Mesendoderm (in vitro differentiated cells): ENCODE measurements at places on chromosomes 3 and 15.
A peak's percentile ranks its signal among the peaks of the same experiment; 100 is the strongest.

GRCh38 chr3:159149633-159150032 lies 347.8 kb downstream of the MFSD1 start:
- peak; percentile 57 for DNase-seq

DNA sequence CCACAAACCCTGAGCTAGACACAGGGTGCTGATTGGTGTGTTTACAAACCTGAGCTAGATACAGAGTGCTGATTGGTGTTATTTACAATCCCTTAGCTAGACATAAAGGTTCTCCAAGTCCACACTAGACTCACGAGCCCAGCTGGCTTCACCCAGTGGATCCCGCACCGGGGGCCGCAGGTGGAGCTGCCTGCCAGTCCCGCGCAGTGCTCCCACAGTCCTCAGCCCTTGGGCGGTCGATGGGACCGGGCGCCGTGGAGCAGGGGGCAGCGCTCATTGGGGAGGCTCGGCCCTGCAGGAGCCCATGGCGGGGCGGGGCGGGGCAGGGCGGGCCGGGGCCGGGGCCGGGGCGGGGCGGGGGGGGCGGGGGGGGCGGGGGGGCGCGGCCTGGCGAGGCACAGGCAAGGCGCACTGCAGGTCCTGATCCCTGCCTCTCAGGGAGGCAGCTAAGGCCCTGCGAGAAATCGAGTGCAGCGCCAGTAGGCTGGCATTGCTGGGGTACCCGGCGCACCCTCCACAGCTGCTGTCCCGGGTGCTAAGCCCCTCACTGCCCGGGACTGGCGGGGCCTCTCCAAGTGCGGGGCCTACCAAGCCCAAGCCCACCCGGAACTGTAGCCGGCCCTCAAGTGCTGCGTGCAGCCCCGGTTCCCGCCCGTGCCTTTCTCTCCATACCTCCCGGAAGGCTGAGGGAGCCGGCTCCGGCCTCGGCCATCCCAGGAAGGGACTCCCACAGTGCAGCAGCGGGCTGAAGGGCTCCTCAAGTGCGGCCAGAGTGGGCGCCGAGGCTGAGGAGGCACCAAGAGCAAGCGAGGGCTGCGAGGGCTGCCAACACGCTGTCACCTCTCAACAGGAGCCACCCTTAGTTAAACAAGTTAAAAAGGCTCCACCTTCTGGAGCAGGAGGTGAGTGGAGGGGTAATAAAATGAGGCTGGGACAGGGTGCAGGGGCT lies 9.8 kb upstream of the TMEM40 start:
- peak; percentile 43 for DNase-seq

DNA sequence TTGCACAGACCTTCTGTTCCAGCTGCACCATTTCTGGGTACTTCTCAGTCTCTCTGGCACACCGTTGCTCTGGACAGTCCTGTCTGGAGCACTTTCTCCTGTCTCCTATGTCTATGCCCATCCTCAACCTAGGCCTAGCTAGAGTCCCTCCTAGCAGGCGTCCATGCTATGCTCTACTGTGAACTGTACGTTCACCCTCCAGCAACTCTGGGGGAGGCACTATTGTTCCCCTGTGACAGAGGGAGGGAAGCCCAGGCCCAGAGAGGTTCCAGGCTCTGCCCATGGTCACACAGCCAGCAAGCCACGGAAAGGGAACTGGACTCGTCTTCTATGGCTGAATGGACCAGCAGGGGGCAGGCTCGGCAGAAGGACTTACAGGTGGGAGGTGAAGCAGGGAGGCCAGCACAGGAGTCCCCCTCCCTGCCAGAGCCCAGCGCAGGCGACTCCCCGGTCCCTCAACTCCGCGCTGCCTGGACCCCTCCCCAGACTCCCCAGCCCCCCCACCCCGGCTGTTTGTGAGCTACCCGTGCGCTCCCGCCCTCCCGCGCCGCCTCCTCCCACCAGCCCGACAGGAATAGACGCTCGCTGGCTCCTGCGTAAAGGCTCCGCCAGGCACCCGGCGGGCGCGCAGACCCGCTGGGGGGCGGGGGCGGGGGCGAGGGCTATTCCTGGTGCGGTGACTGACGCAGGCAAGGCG lies 1.7 kb upstream of the LINGO1 start:
- peak; percentile 93 for DNase-seq

DNA sequence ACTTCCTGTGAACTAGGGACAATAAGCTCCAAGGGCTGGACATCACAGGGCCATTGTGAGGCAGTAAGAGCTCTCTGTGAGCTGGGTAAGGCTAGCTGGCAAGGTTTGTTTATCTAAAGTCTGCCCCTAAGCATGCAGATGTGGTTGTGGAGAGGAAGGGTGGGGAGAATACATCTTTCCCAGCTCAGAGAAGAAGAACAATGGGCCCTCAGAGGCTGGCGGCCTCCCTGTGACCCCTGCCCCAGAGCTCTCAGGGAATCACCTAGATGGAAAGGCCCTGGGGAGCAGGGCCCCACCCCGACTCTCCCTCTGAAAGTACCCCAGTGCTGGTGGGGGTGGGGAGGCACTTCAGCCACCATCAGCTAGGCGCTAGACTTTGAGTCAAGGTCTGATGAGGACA lies 4.3 kb upstream of the AP3B2 start:
- no peak for DNase-seq

- no peak for DNase-seq
Measured at GRCh38 chr3:61460636-61461035, 100.7 kb upstream of the PTPRG start.

GRCh38 chr3:127209155-127209839 lies 16.4 kb downstream of the PRR23E start:
- no peak for DNase-seq

- peak; percentile 55 for DNase-seq
Measured at GRCh38 chr3:98890181-98890835, 11.2 kb downstream of the DCBLD2 start.

- DNase-seq: no peak
Measured at GRCh38 chr3:120275618-120276017, 9.4 kb downstream of the GPR156 start.

DNA sequence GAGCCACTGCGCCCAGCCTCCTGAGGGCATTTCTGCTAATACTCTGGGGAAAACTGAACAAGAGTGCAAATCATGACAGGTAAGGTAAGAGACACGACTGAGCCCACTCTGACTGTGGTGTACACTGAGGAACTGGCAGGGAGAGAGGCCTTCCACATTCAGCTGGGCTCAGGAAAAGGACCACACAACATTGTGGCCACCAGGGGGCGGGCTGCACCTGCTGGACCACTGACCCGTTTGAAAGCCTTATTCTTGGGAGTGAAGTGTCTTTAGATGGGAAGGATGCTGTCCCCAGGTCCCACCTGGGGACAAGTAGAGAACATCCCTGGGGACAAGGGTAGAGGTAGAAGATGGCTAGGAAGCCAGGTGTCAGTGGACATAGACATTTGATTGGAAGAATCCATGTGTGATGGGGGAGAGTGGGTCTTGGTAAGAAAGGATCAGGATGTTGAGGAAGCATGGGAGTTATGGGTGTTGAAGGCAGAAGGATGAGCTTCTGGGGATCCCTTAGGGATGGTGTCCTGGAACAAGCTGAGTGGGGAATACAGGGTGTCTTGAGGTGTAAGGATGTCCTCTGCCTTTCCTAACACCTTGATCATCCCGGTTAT lies 6.2 kb upstream of the CTDSPL start:
- DNase-seq: peak; percentile 74

DNA sequence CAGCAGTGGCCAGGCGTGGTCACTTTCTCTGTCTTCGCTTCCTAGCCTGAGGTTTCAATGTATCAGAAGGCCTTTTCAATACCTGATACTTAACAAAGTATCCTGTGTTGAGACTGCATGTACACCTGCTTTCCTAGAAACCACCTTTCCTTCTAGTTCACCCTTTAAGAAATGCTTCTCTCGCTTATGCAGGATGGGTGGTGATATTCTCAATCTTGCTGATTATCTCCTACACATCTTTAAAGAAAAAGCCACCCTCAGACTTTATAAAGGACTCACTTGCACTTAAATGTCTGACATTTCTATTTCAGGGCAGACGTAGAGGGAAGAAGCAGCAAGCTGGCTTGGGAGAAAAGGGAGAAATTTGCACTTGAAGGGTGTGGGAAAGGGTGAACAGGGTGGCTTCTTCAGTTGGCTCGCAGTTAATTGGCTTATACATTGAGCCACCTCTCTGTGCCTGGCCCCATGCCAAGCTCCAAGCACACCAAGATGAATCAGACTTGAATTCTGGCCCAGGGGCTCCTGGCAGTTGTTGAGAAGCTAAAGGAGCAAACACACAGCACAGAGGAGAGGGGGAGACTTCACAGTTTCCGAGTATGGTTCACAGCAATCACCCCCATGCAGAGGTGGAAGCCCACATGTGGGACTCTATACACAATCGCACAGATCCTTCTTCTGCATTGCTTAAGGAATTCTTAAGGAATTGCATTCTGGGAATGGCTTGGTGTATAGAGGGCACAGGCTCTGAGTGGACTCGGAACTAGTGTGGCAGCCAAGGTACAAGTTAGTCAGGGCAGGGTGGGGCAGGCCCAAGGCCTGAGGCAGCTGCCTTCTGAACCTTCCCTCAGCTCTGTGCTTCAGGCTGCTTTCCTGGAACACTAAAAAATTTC lies 1.3 kb downstream of the ARL6IP5 start:
- DNase-seq: no peak

DNA sequence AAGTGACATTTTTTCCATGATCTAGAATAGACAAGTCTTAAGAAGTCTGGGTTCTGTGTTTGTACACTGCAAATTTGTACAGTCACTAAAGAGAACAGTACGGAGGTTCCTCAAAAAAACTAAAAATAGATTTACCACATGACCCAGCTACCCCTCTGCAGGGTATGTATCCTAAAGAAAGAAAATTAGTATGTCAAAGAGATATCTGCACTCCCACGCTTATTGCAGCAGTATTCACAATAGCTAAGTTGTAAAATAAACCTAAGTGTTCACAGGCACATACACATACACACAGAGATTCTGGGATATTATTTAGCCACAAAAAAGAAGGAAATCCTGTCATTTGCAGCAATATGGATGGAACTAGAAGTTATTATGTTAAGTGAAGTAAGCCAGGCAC lies 120.4 kb downstream of the ZIC1 start:
- DNase-seq: no peak

DNA sequence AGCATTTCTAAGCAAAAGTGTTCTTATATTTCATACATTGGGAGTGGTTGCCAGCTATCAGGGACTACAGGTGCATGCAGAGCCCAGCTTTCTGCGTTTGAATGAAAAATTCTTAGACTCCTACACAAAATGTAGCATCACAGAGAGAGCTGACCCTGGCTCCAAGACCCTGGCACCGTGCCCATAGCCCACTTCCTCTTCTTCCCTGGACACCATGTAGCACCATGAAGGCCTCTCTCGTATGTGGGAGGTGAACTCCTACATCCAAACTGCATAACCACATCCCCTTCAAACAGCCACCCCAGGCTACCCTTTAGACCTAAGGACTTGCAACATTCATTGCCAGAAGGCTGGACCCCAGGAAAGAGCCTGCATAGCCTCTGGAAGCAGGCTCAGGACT lies 35.8 kb upstream of the ATOSA start:
- no peak for DNase-seq

DNA sequence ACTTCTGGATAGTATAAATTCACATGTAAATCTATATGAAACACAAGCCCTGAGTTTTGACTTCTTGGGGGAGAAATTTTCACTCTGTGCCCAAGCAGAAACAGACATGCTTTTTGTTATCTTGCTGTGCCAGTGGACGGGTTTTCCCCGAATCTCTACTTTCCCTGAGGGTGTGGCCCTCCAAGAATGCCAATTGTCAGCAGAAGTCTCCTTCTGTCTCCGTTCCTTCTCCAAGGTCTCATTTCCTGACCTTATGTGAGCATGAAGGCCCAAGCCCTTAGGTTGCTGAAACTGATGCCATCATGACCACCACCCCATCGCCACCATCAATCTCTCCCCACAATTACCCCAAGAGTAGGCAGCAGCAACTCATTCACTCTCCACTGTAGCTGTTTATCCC lies 253.8 kb downstream of the XXYLT1 start:
- no peak for DNase-seq

GRCh38 chr15:58537033-58537432 lies 105.2 kb downstream of the LIPC start:
- DNase-seq: no peak

GRCh38 chr3:98967758-98968157 lies 66.3 kb upstream of the DCBLD2 start:
- DNase-seq: no peak

DNA sequence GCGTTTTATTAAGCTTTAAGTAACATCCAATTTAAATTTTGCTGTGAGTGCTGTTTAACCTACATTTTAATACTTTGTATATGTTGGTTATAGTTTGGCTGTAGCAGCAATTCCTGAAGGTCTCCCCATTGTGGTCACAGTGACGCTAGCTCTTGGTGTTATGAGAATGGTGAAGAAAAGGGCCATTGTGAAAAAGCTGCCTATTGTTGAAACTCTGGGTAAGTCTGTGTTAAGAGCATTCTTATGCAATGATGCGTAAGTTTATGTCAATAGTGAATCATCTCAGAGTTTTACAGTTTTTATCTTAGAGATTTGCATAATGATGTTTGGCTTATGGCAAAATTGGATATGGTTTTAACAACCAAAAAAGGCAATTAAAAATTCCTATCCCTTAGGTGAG lies 62.7 kb downstream of the ASTE1 start:
- DNase-seq: peak; percentile 80

GRCh38 chr3:2921903-2922302 lies 188.3 kb downstream of the IL5RA start:
- peak; percentile 29 for DNase-seq

- peak; percentile 88 for DNase-seq
Measured at GRCh38 chr15:88894348-88894818, 961 bp downstream of the HAPLN3 start.

DNA sequence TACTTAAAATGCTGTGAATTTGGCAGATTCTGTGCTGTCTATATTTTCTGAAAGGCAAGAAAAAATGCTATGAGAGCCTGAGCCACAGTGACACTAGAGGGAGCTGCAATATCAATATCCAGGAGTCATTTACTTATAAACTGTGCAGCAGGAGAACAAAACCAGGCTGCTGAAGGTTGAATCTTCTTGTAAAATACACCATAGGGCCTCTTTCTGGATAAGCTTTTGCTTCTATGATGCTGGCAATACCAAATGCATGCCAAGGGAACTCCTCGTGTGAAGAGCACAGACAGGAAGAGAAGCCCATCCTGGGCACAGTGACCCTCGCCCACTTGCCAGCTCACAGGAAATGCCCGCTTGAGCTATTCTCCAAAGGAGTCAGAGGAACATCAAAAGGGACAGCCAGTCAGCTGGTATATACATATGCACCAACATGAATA lies 48.0 kb upstream of the TSPAN3 start:
- DNase-seq: peak; percentile 46

DNA sequence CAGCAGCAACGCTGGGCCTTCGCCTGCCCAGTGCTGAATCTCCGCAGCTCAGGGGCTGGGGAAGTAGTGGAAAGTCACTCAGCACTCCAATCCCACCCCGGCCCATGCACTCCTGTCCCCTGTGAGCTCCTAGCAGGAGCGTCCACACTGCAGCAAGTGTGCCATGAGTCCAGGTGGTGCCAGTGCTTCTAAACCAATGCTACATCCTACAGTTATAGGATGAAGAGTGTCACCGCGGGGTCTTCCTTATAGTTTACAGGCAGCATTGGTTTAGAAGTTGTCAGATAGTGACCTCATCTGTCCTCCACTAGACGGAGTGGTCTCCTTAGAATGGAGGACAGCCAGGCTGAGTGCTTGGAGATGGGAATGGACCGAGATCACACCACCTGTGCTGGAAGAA lies 221.4 kb downstream of the GABRB3 start:
- DNase-seq: no peak
